Hypothalamus (tissue), 51 donors: ENCODE measurements at places on chromosomes 2 and 18.

GRCh38 chr2:122635686-122636085 lies 880.2 kb downstream of the TSN start:
- no peak for DNase-seq

- DNase-seq, result no peak
These were observed 145.4 kb downstream of the KLHL29 start for GRCh38 chr2:23530206-23530908.

DNA sequence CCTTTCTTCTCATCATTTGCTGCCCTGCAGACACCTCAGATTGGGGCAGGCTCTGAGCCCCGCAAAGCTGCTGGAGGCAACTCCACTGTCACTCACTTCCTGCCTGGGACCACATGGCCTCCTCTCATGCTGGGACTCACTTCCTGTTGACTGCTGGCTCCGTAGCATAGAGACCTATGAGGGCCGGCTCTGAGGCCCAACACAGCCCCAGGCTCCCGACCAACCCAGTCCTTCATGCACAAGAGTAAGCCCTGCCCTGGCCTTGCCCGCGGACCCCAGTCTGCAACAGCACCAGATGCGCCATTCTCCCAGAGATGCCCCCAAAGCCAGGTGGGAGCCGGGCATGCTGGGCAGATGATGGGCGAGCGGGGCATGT lies 55.7 kb downstream of the DNMT3A start:
- DNase-seq, result no peak

DNA sequence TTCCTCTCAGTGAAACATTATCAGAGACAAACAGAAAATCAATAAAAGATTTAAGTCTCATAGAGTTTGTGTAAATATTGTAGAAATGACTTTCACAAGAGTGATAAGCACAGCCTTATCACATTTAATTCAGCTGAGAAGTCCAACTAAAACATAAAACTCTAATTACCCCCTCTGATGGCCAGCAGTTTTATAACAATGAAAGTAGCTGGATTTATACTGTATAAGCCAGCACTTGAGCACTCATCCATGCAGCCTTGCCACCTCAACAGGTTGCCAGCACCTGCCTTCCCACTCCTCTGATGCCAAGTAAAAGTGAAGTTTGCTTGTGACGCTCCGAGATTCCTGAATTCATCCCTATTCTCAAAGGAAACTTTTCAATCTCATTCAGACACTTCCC lies 103.0 kb upstream of the STK39 start:
- no peak for DNase-seq

- no peak for DNase-seq
These were observed 15.4 kb upstream of the UGT1A8 start for GRCh38 chr2:233602076-233602475.

DNA sequence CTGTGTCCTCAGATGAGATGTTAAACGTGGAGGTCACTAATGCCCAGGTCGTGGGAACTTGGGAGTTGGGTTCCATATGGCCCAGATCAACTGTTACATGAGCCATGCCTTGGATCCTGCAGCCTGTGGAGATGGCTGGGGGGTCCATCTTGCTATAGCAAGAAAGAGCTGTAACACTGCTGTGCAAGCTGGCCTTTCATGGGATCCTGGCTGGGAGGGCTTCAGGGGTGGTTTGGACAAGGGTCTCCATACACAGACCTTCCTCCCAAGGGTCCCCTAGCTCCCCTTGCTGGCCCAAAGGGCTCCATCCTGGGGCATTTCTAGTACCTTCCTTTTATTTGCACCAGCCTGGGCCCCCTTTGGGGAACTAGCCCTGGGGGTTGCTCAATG lies 337.7 kb downstream of the DYSF start:
- DNase-seq, result no peak

- DNase-seq, result no peak
These were observed 15.9 kb downstream of the FAM210A start for GRCh38 chr18:13710414-13710831.

GRCh38 chr18:8301427-8302172 lies 307.6 kb upstream of the RAB12 start:
- DNase-seq, result no peak

DNA sequence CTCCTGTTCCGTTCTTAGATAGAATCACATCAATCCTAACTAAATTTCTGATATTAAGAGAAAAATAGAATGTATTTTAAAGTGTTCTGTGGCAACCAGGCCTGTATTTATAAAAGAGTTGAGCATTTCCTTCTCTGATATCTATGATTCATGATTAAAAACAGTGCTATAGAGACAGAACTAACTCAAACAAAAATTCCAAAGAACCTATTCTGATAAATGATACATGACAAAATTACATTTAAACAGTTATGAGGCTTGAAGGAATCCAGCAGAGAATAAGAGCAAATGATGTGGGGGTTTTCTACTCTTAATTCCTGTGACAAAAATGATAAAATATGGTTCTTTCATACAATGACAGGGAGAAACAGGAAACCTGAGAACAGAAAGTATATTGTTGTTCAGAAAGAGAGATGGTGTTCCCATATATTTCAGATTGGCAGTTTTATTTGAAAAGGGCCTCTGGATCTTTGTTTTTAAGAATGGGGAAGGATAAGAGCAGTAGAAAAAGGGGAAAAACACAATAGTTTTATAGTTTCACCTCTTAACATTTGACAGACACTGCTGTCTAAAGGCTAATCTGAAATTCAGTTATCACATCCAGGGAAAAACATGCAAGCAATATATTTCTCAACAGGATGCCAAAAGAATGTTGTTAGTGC lies 944.3 kb downstream of the LRP1B start:
- no peak for DNase-seq

- no peak for DNase-seq
These were observed 65.7 kb downstream of the PLCL1 start for GRCh38 chr2:197870137-197870536.

DNA sequence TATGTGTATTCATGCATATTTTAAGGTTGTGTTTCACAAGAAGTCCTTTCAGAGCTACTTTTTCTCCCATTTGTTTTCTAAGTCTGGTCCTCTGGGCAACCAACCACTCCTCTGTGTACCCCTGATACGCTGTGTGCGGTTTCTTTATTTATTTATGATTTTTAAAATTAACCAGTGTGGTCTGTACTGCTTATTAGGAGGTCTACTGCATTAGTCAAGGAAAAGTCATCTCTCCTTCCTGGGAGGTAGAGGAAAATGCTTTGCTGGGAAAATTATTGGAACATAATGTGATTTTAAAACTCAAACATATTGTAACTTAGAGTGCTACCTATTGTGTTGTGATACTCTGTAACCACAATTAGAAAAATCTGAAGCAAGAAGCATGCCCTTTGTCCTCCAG lies 1404.3 kb downstream of the SUCLG1 start:
- no peak for DNase-seq
